ENCODE measurements at places on chromosomes 7 and 10.

DNA sequence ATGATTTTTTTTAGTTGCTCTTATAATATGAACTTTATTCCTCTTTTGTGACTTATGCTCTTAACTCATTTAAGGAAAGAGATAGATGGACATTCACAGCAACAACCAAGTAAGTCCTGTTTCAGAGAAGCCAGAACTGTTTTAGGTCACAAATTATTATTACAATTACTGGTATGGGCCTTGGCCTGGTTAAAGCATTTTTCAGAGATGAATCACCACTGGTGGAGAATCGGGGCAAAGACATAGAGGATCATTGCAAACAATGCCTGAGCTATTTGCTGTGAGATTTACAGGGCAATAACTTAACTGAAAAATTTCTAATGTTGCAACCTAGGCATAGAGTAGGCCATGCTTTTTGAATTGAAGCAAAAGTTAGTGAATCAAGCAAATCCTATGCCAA lies 138.0 kb upstream of the YAE1 start:
- no peak for DNase-seq

DNA sequence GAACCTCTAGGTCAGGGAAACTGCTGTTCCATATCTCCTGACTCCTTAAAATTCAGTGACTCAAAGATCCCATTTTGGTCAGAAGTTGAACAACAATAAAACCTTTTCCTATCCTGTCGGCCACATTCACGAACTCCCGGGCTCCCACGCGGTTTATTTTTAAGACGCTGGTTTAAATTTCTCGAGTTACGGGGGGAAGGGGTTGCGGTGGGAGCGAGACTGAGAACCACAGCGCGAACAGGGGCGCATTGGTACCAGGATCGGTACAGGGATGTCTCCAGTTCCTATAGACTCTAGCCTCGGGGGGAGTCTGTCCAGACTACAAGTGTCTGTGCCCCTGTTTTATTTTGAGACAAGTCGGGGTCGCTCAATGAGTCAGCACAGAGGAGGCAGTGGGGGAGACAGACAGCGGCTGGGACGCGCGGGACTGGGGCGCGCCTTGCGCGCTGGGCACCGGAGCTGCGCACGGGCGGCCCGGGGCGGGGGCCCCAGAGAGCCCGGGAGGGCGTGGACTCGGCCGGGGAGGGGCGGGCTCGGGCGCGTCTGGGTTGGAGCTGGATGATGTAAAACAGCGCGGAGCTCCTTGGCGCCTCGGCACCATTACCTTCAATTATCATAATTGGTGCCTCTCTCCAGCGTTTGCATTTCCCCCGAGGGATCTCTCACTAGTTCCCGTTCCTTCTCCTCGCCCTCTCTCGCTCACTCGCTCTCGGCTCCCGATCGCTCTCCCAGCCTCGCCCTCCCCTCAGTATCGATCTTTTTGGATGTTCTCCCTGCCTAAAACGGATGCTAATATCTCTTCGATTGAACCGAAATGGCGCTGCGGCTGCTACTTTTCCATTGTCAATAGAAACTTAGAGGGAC lies 8.7 kb upstream of the BAMBI start:
- no peak for DNase-seq

- no peak for DNase-seq
These were observed 3.1 kb upstream of the KNDC1 start for GRCh38 chr10:133156674-133157579.

DNA sequence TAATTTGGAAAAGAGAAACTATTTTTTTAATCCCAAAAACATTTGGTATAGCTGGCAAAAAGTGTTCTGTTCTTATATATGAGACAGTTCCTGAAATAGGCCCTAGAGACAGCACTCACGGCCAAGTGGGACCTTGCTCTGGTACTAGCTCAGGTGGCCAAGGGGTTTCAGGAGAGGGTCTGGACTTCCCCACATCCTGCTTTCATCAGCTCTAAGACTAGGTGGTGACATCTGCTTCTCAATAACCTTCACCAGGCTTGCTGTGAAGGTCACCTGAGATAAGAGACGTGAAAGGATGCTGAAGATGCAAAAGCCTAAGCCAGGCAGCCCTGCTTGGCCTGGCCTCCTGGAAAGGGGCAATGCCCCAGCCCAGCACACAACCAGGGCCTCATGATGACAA lies 40.6 kb downstream of the RBM28 start:
- DNase-seq, result no peak

- no peak for DNase-seq
These were observed 103.7 kb downstream of the PLXNA4 start for GRCh38 chr7:132472463-132473120.

DNA sequence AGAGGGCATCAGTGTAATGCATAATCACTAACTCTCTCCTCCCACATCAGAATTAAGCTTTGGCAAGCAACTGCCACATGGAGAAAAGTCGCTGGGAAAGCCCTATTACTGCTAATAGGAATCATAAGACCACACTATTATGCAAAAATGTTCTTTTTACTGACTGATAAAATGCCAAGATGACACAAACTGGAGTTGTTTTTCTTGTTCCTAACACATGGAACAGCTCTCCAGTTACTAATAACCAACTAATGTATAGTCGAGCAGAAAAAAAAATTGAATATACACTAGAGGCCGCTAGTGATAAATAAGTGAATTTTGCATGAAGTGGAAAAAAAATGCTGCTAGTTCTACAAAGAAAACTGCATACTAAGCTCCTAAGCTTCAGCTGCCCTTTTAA lies 165.6 kb downstream of the TPK1 start:
- DNase-seq, result no peak

Data from cortex of kidney (tissue), 1 donor.